ENCODE measurements at places on chromosomes 16 and 17.
A peak's percentile ranks its signal among the peaks of the same experiment; 100 is the strongest.

DNA sequence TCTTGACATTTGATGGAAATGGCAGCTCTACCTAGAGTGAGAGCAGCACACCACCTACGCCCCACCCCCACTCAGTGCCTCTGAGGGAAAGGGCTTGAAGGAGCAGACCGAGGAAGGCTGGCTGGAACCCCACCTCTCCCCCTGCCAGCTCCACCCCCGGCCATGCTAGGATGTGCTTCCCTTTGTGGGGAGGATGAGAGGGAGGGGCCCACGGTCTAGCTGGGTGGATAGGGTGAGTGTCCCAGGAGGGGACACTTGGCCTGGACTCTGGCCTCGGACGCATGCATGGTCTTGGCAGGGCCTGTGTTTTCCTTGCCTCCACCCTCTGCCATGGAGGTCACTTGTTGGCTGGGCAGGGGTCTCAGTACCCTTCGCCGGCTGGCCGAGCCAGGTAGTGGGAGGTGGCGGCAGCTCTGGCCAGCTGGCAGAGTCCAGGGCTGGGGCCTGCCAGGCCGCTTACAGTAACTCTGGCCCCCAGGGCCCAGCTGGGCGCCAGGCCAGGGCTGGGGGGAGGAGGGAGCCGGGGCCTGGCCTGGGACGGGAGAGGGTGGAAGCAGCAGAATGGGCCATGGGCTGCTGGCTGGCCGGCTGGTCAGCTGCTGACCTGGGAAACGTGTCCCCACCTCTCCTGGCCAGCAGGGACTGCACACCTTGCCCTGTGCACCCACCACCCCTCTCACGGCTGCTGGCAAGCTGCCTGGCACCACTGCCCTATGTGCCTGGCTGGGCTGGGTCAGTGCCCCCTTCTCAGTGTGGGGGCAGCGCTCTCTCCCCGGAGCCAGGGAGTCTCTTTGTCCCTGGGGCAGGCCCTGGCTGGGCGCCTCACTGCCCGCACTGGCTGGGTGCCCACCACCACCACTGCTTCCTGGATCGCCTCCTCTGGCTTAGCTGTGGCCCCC, 23.0 kb downstream of the RARA start:
- DNase-seq: no peak

GRCh38 chr16:85449885-85450245, 163.3 kb upstream of the GSE1 start:
- DNase-seq: no peak

DNA sequence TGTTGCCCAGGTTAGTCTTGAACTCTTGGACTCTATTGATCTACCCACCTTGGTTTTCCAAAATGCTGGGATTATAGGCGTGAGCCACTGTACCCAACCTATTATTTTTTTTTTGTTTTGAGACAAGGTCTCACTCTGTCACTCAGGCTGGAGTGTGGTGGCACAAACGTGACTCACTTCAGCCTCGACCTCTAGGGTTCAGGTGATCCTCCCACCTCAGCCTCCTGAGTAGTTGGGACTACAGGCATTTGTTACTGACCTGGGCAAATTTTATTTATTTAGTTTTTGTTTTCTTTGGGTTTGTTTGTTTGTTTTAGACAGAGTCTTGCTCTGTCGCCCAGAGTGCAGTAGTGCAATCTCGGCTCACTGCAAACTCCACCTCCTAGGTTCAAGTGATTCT, 4.0 kb downstream of the SAT2 start:
- DNase-seq: no peak

- DNase-seq: no peak
Observed at GRCh38 chr16:85089525-85089924, 22.7 kb downstream of the CIBAR2 start.

GRCh38 chr17:27531469-27531961, 75.3 kb downstream of the KSR1 start:
- no peak for DNase-seq

DNA sequence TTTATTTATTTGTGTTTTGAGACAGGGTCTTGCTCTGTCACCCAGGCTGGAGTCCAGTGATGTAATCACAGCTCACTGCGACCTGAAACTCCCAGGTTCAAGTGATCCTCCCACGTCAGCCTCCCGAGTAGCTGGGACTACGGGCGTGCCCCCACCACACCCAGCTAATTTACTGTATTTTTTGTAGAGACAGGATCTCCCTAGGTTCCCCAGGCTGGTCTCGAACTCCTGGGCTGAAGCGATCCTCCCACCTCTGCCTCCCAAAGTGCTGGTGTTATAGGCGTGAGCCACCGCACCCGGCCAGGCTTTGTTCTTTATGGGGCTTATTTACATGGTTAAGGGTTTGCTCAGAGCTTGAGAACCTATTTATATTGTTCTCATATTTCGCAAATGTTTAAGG, 5.8 kb upstream of the MEIOB start:
- DNase-seq: no peak

GRCh38 chr17:58556833-58557250, 42.4 kb upstream of the MTMR4 start:
- DNase-seq: no peak

DNA sequence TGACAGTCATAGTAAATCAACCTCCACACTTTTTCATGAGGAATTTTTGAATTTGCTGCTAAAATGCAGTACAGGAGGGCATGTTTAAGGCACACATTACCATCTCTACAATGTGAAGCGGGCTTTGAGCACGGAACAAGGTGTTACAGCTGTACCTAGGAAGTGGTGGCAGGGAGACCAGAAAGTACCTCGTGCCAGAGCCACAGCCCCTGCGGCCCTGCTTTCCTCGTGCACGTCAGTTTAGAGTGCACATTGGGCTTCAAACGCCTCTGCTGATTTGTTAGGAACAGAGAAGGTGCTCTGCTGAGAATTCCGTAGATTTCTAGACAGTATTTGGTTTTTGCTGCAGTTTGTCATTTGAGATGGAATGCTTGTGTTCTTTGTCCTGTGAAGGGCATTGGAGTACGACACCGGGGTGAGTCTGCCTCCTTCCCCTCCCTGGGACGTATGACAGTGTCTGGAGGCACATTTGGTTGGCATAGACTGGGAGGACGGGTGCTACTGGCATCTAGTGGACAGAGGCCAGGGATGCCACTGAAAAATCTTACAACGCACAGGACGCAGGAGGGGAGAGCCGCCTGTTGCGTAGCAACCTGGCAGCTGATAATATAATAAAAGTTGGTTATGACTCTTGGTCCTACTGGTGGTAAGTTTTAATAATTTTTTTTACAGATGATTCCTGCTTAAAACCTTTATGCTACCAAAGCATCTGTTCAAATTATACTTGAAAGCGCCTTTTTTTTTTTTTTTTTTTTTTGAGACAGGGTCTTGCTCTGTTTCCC, 9.1 kb downstream of the FOXK2 start:
- DNase-seq: peak; percentile 35

GRCh38 chr17:75818326-75818885, 25.8 kb downstream of the UNC13D start:
- DNase-seq: no peak

DNA sequence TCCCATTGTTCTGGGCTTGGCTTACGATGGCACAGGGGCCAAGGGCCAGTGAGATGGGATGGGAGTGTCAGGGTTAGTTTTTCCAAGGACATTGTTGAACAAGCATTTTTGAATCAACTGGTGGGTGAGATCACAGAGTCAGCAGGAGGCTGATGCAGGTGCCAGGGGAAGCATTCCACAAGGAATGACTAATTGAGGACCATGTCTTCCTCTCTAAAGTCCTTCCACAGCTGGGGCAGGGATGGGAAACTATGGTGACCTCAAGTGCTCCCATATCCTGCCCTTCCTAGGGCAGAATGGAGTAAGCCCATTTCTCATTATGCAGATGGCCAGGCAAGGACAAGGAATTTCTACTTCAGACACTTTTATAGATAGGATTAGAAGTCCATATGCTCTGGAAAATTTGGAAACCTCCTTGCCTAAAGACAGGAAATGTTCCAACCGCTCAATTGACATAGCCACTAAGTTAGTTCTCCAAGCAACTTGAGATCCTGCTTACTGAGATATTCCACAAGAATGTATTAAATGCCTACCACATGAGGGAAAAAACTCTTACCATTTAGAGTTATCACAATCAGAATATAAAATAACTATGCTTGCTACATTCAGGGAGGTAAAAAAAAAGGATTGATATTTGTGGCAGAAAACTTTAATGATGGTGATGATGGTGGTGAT, 21.2 kb upstream of the ENGASE start:
- peak; percentile 89 for DNase-seq

DNA sequence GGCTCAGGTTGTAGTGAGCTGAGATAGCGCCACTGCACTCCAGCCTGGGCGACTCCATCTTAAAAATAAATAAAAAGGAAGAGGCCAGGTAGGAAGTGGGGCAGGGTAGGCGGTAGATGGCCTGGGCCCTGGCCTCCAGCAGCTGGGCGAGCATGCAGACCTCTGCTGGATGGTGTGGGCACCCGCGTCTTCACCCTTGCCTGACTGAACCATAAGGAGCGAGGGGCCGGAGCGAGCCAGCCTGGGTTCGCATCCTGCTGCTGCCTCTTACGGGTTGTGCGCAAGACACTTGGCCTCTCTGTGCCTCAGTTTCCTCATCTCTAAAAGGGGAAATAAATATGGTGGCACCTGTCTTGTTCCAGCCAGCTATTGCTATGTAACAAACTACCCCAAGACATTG, 146.1 kb upstream of the GSE1 start:
- DNase-seq: no peak

- peak; percentile 46 for DNase-seq
Observed at GRCh38 chr16:3065069-3065741, at the start of gene IL32. Gene IL32 (plus strand): TSS chr16:3065640. CDS start chr16:3065812, 172 bp downstream.

DNA sequence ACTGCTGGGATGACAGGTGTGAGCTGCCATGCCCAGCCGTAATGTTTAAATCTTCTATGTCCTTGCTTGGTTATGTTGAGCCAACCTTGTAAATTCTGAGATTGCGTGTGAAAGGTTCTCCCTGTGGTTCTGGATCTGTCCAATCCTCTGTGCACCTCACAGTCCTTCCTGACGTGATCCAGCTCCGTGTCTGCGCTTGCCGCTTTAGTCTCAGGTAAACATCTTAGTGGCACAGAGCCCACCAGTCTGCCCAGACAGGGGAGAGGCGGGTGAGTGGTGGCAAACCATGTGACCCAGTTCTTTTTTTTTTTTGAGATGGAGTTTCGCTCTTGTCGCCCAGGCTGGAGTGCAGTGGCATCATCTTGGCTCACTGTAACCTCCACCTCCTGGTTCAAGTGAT, 13.9 kb downstream of the SLC25A10 start:
- no peak for DNase-seq

DNA sequence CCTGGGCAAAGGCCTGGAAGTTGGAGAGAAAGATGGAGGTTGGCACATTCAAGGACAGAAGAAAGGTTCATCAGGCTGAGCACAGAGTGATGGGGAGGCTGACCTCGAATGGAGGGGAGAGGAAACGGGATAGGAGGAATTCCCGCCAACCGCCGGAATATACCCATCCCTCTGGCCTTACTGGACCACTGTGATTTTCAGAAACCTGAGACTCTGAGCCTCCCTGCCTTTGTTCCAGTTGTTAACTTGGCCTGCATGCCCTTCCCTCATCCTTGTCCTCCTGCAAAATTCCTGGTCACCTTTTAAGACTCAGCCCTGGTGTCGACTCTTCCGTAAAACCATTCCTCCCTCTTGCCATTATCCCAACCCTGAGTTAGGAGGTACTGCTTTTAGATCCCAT, 107.6 kb downstream of the VAT1L start:
- DNase-seq: no peak

DNA sequence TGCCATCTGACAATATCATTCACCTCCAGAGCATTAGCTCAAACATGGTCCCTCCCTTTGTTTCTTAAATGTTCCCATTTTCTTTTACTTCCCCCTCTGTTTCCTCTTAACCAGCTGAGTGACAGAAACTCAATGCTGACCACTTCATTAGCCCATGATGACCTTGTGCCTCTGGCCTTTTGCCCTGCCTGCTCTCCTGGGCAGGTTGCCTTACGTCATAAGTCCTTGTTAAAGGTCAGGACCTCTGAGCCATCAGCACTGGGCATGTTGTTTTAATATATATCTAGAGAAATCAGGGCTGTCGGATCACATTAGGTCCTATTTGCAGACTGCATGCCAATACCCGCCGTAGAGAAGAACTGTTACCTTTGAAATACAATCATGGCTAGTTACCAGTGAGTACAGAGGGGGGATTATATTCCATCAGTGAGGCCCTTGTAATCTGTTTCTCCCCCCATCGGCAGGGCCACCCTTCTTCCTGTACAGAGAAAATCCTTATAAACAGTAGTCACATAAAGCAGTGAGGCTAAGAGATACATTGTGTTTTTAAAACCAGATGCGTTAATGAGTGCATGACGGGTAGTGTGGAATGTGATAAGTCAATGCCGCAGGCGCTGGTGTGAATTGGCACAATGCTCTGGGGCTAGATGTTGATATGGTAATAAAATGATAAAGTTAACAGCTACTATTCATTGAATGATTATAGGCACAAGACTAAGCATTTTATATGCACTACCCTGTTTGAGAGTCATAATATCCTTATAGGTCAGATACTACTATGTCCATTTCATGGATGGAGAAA, 94.3 kb upstream of the ZFHX3 start:
- no peak for DNase-seq

GRCh38 chr17:31595666-31596381, 204.3 kb downstream of the RAB11FIP4 start:
- DNase-seq: no peak
